ENCODE measurements at places on chromosomes 7 and 10.

DNA sequence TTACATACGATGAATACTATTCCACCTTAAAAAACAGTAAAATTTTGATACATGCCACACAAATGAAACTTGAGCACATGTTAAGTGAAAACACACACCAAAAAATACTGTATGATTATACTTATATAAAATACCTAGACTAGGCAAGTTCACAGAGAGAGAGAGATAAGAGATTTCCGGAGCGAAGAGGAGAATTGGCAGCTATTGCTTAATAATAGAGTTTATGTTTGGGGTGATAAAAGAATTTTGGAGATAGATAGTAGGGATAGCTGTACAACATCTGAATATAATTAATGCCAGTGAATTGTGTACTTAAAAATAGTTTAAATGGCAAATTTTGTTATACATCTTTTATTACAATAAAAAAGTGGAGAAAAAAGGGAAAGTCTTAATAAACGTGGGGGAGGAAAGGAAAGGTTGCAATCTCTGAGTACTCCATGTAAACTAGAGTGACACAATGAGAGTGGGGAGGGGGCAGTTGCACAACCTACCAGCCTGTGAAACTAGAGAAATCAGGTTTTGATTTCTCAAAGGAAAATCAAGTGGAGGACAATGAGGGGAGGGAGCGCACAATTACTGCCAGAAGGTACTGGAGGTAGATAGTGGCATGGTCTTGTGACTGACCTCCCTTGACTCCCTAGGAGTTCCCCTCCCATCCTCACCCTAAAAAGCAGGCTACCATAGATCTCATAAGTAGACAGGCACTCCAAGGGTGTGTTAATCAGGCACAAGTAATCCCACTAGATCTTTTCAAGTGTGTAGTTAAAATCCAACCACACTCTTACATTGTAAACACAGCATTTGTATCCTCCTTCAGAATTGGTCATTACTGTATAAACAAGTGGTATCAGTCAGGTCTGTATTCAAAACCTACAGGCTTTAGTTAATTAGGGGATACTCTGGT, 31.6 kb upstream of the ANK3 start:
- no peak for DNase-seq

GRCh38 chr7:28573651-28574301, 161.5 kb downstream of the CREB5 start:
- DNase-seq, result no peak

GRCh38 chr7:139702313-139702731, 75.5 kb downstream of the HIPK2 start:
- no peak for DNase-seq

- no peak for DNase-seq
These were observed 19.6 kb upstream of the AKR1C2 start for GRCh38 chr10:5023177-5023805.

DNA sequence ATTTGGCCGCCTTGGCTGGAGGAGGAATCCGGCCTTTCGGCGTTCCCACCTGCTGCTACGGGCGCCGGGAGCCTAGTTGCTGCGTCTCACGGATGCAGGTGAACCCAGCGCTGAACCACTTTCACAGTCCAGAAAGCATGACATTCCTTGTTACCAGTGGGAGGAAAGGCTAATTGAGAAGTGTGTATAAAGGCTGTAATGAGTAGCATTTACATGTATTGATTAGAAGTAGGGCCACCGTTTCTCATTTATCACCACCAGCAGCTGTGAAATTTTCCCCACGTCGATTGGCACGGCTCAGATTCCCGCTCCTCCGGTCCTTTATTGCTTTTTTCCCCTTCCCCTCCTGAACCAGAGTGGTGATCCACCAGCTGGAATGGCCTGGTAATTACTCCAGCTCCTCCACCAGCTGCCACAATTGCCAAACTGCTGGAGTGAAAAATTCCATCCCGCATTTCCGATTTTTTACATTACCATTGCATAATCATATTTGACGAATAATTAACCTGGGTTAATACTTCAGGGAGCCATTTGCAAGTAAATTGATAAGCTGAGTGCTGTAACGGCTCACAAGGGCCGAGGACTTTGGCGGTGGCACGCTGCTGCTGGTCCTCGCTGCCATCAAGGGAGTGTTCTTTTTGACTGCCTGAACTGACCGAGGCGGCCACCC, 153.3 kb downstream of the POU6F2 start:
- no peak for DNase-seq

DNA sequence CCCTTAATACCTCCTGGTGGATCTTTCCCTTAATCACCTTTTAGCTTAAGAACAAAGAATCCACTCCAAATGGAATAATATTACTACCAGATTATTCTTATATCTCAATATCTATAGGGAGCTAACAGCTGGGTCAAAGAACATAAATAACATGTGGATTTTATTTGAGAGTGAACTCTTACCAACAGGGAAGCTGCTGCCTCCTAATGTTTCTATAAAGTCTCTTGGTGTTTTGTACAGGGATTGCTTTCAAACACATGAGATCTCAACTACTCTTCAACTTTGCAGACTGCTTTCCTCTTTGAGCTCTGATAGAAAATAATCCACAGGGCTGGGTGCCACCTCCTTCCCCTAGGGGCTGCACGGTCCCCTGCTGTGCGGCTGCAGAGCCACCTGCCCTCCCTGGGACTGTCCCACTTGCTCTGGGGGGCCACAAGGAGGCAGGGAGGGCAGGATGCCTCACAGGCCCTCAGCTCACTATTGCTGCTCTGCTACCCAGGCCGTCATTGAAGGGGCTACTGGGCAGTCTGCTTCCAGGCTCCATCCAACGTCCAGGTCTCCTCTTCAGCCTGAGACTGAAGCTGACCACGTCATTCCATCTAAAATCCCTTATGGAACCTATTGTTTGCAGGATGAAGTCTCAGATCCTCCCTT, 191.2 kb downstream of the CXCL12 start:
- no peak for DNase-seq

GRCh38 chr10:86630079-86630478, 24.3 kb upstream of the OPN4 start:
- no peak for DNase-seq

DNA sequence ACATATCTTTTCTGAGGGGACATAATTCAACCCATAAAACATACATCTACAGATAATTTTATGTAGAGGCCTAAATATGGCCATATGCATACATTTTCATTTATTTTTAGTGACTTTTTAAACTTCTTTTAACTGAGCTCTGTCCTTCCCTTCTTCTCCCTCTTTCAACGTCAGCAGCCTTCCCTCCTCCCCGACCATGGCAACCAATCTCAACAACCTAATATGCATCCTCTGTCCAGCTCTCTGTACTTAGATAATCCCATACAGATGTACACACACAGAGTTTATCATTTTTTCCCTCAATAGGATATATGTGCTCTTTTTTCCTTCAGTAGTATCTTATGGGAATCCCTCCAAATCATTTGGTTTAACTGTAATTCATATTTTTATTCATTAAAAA, 94.3 kb downstream of the CCDC71L start:
- no peak for DNase-seq

Data from AG08396 (cell line).